Activated naive CD4-positive, alpha-beta T cell treated with anti-CD3 and anti-CD28 coated beads, Interleukin-2, amount 50 U/mL, for 16 hours (primary cell): ENCODE measurements at places on chromosomes 7 and 10.
A peak's percentile ranks its signal among the peaks of the same experiment; 100 is the strongest.

- no peak for DNase-seq
Measured at GRCh38 chr10:79403441-79404230, 41.8 kb downstream of the ZCCHC24 start.

DNA sequence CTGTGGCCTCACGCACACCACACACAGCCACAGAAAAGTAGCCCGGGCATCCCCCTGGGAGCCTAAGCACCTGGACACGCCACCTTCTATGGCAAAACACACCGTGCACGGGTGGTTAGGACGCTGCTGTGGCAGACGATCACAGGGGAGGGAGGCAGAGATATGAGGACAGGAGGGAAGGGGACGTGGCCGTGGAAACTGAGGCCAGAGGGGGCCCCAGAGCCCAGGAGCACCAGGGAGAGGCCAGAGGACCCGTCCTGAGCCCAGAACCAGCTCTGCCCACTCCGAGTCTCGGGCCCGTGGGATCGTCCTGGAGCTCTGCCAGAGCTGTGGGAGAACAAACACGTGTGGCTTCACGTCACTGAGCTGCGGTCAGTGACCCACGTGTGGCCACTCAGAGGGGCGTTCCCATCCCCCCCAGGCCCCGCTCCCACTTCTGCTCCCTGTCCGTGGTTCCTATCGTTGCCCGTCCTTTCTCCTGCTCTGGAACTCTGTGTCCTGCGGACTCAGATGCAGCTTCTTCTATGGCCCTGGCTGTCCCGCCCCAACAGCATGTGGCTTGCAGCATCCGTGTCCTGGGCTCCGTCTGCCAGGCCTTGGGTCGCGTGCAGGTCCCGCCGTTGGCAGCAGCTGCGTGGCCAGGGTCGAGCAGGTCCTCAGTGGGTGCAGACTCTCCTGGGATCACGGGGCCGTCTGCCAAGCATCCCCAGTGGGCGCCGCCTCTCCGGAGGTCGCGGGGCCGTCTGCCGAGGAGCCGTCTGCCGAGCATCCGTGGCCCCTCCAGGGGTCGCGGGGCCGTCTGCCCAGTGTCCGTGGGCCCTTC, 31.0 kb downstream of the GET4 start:
- no peak for DNase-seq

- DNase-seq = no peak
Measured at GRCh38 chr10:117264782-117265181, 23.9 kb downstream of the SLC18A2 start.

DNA sequence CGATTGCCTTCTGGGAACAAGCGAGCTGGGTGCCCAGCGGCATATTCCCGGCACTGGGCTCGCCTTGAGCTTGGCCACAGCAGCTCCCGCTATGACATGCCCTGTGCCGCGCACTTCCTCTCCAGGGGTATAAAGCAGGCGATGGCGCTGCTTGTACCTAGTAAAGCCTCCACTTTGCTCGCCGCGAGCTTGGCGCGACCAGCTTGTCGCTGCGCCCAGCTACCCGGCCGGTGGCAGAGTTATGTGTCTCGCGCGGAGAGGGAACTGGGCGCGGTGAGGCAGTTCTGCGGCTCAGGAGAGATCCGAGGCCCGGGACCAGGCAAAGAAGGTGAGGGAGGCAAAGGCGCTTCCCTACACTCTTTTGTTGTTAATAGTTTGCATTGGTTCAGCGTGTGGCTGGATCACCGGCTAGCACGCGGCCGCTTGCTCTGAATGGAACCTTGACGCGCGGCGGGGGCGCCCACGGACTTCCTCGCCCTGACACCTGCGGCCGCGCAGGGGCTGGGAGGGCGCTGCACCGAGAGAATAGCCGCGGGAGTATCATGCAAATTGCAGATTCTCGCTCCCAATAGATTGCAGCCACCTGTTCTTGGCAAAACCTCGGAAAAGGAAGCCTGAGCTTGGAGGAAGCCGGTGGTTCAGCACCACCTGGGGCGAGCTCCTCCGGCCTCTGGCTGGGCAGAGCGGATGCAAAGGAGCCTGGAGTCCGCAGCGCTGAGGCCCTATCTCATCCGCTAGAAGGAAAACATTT, 3.0 kb upstream of the BUB3 start:
- peak; percentile 45 for DNase-seq

DNA sequence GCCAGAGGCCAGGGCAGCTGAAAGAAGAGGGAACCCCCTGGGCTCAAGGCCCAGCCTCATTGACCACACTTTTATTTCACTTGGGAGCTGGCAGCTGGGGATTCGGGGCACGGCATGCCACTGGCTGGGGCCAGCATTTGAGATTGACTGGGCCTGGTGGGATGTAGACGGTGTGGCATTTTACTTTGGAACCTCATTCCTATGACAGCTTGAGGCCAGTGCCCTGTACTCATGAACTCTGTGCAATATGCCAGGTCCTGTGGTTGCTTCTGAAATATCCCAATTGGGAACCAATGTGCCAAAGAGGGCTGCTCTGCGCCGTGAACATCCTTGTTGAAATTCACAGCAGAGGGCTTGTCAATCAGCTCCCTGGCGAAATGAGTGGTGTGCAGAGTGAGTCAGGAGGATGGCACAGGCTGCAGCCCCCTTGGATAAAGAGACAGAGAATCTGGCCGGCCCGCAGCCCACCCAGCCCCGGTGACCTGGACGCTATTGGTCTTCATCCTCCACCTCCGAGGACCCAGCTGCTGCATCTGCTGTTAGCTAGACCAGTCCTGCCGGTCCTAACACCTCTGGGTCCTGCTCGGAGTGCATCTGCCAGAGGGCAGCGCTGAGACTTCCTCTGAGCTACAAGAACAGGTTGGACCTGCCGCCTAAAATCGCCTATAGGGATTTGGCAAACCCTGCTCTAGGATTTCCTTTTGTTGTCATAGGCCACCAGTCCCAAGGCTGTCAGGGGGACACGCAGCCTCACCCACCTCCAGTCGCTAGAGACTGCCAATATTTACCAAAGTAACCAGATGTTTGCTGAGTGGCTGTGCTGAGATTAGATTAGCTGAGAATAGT, 58.0 kb downstream of the PRKAG2 start:
- DNase-seq = no peak

- no peak for DNase-seq
Measured at GRCh38 chr10:28711041-28711440, 33.7 kb downstream of the BAMBI start.

DNA sequence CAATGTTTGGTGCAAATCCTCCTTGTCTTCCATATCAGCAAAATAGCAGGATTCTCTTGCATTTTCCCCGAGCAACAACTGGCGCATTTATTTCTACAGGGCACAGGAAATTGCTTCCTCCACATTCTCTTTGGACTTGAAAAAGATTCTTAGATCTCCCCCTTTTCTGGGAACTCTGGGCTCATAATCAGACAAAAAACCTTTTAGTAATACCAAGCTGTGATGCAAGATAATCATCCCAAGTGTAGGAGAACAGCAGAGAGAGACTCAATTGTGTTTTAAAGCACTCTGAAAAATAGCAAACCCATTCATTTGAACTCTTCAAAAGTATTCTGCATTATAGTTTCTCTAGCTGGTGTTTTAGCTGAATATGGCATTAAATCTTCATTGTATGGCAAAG, 419.6 kb upstream of the NPVF start:
- DNase-seq = no peak

GRCh38 chr7:151761231-151761630, 115.7 kb downstream of the PRKAG2 start:
- DNase-seq = no peak

DNA sequence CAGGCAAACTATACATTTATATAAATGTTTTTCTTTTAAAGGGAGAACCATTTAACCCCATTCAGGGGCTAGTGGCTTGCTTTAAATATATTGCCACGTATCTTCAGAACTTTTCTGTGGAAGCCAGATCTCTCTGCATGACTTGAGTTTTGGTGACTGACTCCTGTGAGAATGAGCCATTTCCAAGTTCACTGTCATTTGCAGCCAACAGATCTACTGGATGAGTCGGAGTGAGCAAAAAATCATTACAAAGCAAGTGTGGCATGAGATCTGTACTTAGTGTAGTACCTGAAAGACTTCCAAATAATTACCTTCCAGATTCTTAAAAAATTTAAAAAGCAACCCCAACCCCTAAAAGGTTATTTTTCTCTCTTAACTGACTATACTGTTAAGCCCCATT, 45.6 kb downstream of the PDSS1 start:
- DNase-seq = no peak

- DNase-seq = no peak
Measured at GRCh38 chr7:90180011-90180585, 25.8 kb downstream of the STEAP1 start.

- DNase-seq = no peak
Measured at GRCh38 chr7:26375726-26376174, 84.1 kb downstream of the SNX10 start.

DNA sequence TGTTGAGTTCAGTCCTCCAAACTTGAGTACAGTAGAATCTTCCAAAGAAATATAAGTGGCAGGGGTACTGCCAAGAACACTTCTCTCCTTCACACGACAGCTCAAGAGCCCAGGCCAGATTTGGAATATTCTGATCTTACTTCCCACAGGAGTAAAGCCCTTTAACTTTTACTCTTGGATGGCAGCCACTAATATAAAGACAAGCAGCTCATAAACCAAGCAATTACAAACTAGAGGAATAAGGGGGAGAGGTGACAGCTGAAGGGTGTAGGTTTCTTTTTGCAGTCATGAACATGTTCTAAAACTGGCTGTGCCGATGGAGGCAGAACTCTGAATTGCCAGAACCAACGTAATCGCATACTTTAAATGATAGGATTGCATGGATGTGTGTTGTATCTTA, 74.8 kb downstream of the SVIL start:
- no peak for DNase-seq

DNA sequence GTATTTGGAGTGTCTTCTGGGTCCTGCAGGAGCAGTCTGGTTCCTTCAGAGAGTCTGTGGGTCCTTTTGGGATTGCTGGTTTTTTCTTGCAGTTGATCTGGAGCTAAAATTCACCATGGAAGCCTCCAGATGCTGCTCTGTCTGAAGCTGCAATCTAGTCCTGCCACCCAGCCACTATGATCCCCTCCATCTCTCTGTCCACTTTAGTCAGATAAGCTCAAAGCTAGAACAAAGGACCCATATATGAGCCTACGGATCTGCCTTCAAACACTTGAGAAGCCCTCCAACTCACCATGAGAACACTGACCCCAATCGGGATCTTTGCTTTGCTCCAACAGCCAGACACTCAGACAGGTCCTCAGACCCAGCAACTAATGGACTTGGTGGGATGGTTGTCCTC, 618 bp upstream of the TBXAS1 start:
- DNase-seq = no peak

DNA sequence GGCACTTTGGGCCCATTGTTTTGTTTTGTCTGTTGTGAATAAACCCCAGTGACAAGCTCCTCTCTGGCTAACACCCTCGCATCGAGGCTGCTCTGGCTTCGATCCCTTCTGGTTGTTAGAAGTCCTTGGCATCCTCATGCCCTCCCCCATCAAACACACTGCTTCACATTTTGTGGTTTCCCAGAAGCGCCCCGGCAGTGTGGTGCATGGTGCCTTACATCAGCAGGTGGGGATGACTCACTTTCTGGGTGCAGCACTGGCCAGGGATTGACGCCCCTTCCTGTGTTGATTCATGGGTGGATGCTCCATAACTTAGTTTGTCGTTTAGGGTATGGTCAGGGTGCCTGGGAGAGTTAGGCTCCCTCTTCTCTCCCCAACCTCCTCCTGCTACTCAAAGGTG, 51.4 kb downstream of the PLPP4 start:
- DNase-seq = no peak

- no peak for DNase-seq
Measured at GRCh38 chr10:126781450-126782216, 111.1 kb upstream of the C10orf90 start.

GRCh38 chr10:116980041-116980440, 24.9 kb downstream of the SHTN1 start:
- no peak for DNase-seq

DNA sequence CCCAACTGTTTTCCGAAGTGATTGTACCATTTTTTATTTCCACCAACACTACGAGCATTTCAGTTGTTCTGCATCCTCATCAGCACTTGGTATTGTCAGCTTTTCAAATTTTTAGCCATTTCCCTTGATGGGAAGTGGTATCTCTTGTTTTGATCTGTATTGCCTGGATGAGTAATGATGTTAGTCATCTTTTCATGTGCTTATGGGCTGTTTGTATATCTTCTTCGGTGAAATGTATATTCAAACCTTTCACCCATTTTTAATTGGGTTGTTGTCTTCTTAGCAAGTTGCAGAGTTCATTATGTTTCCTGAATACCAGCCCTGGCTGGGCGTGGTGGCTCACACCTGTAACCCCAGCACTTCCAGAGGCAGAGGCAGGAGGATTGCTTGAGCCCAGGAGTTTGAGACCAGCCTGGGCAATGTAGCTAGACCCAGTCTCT, 22.1 kb downstream of the CLIP2 start:
- no peak for DNase-seq

- no peak for DNase-seq
Measured at GRCh38 chr10:113399065-113399464, 153.8 kb upstream of the HABP2 start.

DNA sequence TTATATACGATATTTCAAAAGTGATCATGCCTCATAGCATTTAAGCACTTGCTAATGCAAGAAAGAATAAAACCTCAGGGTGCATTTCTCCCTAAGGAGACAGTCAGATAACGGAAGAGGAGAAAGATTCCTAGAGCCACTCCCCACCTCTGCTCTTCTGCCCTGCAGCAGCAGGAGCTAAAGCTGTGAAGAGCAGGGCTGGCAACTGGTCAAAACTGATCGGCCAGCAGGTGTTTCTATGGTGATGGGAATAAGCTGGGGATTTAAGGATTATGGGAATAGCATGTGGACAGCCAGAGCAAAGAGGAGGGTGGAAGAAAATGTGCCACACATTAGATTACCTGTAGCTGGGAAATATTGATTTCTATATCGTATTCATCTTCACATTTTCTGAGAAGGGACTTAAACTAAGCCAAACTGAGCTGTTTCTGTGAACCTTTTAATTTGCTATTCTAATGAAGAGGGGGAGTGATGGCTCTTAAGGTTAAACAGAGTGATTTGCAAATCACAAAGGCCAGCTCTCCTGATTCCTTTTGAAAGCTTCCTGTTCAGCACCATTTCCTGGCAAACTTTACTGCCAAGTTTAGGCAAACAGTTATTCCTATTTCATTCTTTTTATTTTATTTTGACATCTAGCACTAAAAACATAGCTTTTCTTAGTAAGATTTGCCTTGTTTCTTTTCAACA, 268.9 kb upstream of the PFKP start:
- DNase-seq = no peak

DNA sequence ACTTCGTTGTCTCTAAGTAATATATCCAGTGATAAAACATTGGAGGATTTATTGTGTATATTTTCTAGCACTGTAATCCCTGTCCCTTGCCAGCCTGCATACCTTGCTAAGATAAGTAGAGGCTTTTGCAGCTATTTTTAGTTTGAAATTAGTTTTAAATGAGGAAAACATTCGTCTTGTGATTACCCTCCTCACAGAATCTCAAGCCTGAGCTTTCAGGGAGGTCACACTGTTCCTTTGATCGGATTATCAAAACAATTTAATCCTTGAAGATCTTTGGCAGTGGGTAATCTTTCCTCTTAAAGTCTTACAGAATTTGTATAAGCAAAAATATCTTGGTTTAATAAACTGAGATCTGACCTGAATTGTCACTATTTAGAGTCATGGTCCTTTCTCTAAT, 897.0 kb upstream of the CELF2 start:
- no peak for DNase-seq
